Memory B cell (primary cell): ENCODE measurements at places on chromosomes 12 and 14.
A peak's percentile ranks its signal among the peaks of the same experiment; 100 is the strongest.

- DNase-seq, result no peak
Observed at GRCh38 chr12:59708484-59708883, 112.7 kb downstream of the SLC16A7 start.

DNA sequence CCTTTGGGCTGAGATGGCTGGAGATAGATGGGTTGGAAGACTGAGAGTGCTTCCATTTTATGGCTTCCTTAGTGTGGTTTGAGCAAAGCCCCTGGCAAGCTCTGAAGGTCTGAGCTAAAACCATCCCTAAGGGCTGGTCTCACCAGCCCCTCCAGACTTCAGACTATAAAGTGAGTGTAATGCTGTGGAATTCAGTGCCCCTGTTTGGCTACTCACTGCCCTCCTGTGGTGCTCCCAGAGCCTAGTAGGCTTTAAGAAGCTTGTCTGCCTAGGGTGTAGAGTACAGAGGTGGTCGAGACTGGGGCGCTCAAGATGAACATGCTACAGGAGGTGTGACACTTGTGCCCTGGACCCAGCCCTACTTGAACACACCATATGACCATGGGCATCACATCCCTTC, 246.7 kb upstream of the FKBP4 start:
- no peak for DNase-seq

DNA sequence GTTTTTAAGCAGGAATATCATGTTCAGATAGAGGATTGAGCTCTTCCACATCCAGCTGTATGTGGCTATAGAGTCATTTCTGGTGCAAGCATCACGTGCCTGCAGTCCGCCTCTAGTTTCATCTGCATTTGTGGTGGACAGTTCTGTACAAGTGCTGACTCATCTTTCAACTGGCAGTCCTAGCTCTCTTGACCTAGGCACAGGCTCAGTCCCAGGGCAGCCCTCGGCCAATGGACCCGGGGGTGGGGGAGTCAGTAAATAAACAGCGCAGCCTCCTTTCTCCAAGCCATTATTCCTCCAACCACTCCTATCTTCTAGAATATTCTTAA, 41.8 kb upstream of the FRMD6 start:
- no peak for DNase-seq

DNA sequence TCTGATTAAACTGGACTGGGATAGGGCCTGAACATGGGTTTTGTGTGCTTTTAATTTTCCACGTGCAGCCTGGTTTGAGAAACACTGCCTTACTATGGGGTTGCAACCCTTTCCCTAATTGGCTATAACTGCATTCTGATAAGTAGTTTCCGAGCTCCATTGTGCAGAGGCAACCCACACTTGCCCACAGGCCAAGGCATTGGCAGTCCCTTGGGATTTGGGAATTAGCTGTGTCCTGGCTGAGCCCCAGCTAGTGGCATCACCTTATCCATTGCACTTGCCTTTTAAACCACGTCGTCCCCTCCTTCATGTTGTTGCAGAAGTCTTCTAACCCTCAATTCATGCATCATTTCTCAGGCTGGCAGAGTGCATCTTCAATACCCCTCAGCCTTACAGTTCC, 10.2 kb downstream of the VCPKMT start:
- no peak for DNase-seq

DNA sequence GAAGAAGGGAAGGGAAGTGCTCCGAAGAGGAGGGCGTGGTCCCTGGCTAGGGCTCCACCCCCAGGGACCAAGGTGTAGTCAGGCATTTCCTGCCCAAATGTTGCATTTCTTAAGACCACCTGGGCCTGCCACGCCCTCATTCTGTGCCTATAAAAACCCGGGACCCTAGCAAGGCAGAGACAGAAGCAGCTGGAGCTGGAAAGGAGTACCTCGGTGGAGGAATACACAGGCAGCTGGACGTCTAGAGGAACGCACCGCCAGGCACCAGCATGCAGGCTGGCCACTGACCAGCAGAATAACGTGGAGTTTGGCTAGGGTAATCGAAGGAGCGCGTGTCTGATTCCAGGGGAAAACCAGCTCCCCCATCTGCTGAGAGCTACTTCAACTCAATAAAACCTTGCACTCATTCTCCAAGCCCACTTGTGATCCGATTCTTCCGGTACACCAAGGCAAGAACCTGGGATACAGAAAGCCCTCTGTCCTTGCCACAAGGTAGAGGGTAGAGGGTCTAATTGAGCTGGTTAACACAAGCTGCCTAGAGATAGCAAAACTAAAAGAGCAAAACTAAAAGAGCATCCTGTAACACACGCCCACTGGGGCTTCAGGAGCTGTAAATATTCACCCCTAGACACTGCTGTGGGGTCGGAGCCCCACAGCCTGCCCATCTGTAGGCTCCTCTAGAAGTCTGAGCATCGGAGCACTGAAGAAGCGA, 21.0 kb downstream of the CFL2 start:
- no peak for DNase-seq

GRCh38 chr12:110750784-110751461, 8.2 kb upstream of the PPP1CC start:
- DNase-seq, result no peak

DNA sequence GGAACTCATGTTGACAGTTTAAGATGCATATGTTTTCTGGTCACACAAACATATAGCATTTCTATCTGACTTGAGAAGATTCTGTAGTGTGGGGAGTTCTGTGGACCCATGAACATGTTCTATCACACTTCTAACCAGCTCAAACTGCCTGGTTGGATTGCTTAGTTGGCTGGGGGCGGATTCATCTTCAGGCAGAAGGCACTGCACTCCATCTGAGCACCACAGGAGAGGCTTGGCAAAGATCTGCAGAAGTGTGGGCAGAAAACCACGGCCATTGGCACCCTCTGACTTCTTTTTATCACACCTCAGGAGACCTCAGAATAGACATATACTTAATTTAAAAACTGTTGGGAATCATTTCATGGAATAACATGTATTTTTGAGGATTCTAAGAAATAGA, 68.5 kb downstream of the LIN7A start:
- DNase-seq, result no peak

DNA sequence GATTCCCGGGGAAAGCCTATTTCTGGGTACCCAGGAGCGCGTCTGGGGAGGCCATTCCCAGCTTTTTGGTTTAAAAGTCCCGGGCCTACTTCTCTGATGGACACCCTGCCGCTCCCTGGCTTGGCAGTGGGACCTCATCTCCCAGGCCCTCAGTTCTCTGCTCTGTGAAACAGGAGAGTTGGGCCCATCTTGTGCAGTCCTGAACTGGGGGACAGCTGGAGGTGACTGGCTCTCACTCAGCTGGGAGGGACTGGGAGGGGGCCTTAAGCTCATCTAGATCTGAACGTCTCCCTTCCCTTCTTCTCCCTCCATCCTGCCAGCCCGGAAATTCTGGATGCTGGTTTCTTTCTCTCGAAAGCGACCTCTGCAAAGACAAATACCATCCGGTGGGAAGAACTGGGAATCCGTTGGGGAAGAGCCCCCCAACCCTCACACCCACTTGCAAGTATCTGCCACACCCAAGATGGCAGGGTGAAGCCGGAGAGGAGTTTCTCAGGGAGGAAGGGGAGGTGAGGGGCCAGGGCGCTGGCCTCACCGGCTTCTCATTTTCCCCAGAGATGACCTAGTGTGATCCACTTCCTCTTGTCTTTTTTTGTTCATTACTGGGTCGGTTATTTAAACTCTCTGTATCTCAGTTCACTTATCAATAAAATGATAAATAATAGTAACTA, 1.4 kb downstream of the RIN3 start:
- DNase-seq, result no peak

- peak; percentile 6 for DNase-seq
Observed at GRCh38 chr12:4121506-4122020, 152.0 kb upstream of the CCND2 start.

DNA sequence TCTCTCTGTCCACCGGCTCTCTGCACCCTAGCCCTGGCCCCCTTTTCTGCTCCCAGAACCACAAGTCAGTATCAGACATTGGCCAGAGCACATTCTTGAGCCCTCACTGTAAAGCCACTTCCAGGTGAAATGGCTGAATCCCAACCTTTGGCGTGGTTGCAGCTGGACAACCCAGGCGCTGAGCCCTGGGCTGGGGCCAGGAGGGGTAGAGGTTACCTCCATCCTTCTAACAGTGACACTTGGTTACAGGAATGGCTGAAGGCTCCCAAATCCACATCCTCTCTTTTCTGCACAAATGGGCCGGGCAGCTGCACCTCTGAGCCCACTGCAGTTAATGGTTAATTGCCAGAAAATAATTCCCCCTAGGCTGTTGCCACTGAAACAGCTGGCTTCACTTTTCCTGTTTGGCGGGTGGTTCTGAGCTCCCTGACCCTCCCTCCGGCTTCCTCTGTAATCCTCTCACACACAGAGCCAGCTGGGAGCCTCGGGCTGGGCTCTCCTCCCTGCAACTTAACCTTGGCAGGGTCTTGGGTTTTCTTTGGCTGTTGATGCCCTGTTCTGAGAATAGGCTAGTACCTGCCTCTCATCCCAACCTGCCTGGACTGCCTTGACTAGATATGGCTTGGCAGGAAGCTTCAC, 44.1 kb downstream of the TSPAN11 start:
- DNase-seq, result no peak

GRCh38 chr12:13071305-13072280, 27.4 kb downstream of the FAM234B start:
- no peak for DNase-seq

DNA sequence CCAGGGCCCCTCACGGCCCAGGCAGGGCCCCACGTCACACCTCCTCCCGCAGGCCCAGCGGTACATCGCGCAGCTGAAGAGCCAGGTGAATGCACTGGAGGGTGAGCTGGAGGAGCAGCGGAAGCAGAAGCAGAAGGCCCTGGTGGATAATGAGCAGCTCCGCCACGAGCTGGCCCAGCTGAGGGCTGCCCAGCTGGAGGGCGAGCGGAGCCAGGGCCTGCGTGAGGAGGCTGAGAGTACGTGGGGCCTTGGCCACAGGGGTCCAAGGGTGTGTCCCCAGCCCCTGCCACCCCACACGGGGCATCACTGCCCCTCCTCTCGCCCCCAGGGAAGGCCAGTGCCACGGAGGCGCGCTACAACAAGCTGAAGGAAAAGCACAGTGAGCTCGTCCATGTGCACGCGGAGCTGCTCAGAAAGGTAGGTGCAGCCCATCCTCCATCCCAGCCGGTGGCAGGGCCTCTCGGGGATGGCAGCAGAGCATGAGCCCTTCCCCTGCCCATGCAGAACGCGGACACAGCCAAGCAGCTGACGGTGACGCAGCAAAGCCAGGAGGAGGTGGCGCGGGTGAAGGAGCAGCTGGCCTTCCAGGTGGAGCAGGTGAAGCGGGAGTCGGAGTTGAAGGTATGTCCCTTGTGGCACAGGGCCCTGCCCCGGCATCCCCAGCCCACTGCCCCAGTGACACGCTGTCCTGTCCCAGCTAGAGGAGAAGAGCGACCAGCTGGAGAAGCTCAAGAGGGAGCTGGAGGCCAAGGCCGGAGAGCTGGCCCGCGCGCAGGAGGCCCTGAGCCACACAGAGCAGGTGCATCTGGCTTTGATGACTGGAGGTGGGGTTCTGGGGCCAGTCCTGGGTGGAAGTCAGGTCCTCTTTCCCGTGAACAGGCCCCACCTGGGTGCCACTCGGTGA, 20.9 kb downstream of the HIP1R start:
- no peak for DNase-seq

GRCh38 chr14:101476258-101476915, 84.9 kb upstream of the DIO3 start:
- DNase-seq, result no peak

GRCh38 chr12:288687-289086, 26.1 kb upstream of the SLC6A13 start:
- no peak for DNase-seq

DNA sequence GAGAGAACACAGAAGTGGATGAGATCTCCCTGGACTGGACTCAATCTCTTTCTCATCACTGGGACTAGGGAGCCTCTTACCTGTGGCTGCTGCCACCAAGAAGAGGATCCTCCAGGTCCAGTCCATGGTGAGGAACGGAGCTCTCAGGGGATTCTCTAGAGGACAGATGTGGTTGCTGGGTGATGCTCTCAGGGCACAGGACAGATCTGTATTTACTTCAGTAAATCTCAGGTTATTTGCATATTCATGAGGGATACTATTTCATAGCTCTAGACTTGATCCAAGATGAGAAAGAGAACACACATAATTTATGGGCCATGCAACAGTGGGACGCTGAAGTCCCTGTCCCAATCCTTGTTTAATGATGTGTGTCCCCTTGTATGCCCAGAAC, 460.5 kb downstream of the TMEM121 start:
- no peak for DNase-seq

GRCh38 chr14:94485944-94486841, 10.2 kb upstream of the SERPINA9 start:
- peak; percentile 60 for DNase-seq

DNA sequence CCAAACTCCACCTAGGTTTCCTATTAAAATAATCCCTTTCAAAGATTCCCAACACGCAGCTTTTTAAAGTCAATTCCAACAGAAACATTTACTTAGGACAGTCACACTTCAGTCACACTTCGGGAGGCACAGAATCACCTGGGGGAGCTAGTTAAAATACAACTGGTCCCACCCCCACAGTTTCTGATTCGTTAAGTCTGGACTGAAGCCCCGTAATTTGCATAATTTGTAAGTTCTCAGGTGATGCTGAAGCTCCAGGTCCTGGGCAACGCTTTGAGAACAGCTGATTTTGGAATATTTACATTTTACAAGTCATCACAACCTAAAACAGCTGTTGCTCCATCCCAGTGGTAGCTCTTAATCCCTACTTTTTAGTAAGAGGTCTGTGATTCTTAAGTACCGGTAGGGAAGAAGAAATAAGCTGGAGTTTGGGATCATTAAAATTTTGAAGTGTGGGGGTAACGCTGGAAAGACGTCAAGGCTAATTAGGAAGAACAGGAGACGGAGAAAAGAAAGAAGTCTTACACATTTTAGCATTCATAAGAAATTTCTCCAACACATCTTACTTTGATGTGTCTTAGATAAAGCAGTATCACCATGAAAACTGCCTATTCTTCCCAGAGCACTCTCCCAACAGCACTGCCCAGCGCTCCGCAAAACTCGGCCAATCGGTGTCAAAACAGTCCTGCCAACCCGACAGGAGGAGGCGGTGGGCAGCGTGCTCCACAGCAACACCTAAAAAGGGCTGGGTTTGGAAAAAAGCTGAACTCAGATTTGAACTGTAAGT, 1.1 kb downstream of the IPO8 start:
- DNase-seq, result no peak

- DNase-seq, result no peak
Observed at GRCh38 chr14:75204116-75204515, 27.7 kb upstream of the TMED10 start.

- DNase-seq, result no peak
Observed at GRCh38 chr12:3228552-3228951, 151.4 kb downstream of the TSPAN9 start.

DNA sequence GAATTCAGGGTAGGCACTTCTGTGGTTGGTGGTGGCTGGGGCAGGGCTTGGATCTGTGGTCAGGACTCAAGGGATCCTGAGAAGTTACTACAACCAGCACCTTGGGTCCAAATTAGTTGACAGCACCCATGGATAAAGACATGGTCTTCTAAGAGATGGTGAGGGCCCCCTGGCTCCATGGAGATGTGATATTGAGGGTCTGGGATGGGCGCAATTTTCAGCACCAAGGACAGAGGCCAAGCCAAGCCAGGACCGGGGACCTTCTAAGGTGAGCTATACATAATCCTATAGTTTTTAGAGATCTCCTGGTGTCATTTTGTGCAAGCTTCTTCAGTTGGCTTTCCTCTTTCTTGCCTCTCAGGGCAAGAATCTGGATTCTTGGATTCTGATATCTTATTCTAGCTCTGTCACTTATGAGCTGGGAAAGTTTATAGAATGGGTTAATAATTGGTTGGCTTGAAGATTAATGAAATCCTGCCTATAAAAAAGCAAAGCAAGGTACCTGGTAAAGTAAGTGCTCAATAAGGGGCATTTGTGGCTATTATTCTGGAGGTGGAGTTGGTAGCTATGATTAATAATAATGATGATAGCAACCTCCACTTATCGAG, 130.1 kb upstream of the LHX5 start:
- DNase-seq, result no peak

GRCh38 chr12:80864046-80864735, 73.5 kb downstream of the LIN7A start:
- no peak for DNase-seq
